Stimulated activated CD4-positive, alpha-beta T cell treated with anti-CD3 and anti-CD28 coated beads, Interleukin-1b, Interleukin-23, amount 100 ng/mL, for 1 hour (primary cell): ENCODE measurements at places on chromosomes 5 and 9.

- DNase-seq: no peak
These were observed 30.0 kb upstream of the PCSK1 start for GRCh38 chr5:96463091-96463490.

- DNase-seq: no peak
These were observed 141.5 kb downstream of the ADAMTS19 start for GRCh38 chr5:129601576-129601975.

GRCh38 chr9:80285326-80285725 lies 713.6 kb downstream of the TLE4 start:
- no peak for DNase-seq

DNA sequence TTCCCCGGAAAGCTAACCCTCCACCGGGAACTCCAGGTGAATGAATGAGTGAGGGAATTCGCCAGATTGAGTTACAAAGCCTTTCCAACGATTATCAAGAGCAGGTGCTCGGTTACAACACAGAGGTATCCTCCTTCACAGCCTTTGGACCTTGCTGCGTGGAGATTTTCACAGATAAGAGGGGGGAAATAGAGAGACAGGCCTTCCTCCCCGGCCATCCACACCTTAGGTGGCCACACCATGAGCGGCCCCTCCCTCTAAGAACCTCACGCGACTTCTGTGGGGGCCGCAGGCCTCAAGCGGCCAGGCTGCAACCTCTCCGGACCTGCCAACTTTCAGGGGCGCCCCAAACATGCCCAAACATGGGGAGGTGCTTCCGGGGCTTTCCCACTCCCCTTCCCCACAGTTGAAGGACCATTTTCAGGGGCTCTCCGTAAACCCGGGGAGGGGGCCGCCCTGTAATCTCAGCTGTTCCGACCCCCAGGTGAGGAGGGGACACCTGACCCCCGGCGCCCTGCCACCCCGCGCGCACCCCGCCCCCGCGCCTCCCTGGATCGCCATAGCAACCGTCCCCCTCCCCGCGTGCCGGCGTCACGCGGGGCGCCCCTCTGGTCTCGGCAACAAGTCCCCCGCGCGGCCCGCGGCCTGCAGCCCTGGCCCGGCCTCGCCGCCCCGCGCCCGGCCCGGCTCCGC lies 603 bp downstream of the DENND1A start:
- no peak for DNase-seq

DNA sequence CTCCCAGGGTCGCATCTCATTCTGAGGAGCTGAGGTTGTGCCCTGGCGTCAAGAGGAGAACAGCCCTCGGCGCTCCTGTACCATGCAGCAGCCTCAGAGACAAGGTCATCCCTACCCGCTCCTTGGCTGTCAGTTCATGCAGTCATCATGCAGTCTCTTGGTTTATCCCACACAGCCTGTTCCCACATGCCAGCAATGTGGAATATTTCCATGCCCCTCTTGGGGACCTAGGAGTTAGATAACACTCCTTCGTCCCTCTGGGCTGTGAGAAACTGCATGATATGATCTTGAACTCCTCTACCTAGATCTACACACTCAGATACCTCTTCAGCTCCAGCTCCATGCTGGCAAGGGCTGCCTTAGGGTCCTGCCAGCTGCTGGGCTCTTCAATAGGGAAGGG lies 97.6 kb downstream of the BOD1 start:
- DNase-seq: no peak

DNA sequence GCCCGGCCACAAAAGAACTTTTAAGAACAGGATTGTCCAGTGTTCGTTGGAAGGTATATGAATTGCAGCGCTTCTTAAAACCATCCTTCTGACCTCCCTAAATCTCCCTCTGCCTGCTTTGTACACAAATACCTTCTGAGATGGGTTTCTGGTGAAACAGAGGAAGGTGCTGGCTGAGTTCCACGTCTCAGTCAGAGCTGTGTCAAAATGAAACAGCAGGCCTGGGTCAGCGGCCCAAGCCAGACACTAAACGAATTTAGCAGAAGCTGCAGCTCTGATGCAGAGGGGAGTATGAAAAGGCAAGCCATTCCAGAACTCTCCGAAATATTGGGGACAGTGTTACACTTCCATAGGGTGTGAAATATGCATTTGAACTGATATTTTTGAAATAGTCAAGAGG lies 37.8 kb upstream of the CRB2 start:
- no peak for DNase-seq

GRCh38 chr5:139862313-139862712 lies 66.7 kb downstream of the PSD2 start:
- DNase-seq: no peak

DNA sequence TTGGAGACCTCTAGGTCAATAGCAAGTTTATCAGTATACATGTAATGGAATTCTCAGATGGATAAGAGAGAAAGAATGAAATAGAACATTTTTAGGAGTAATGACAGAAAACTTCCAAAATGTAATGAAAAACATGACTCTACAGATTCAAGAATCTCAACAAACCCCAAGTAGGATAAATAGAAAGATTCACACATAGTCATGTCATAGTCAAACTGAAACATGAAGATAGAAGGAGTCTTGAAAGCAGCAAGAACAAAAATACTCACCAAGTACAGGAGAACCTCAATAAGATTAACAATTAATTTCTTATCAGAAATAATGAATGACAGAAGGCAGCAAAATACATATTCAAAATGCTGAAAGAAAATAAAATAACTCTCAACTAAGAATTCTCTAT lies 164.5 kb downstream of the SPATA31D1 start:
- no peak for DNase-seq

- no peak for DNase-seq
These were observed 199.7 kb downstream of the ROR2 start for GRCh38 chr9:91750343-91750742.

GRCh38 chr9:70951749-70952727 lies 169.4 kb downstream of the TRPM3 start:
- no peak for DNase-seq

DNA sequence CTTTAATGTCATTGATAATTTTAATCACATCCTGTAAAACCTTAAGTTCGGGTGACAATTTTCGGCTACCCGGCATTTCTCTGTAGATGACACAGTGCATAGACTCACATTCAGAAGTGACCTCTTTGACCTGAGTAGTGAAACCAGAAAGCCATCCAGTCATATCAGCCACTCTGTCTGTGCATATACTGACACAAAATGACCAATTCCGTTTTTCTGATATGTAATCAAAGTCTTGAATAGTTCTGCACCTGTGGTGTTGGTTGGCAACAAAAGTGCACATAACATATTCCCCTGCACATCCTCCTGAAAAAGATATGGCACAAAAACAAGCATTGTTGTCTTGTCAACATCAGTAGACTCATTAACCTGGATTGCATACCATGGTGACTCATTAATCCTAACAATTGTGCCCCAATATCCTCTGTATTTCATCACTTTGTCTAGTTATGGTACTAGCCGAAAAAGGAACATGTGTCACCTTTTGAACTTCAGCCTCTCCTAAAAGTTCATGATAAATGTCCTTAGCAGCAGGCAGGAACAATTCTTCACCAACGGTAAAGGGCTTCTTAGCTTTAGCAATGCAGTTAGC lies 4.6 kb upstream of the HNRNPA0 start:
- DNase-seq: no peak

DNA sequence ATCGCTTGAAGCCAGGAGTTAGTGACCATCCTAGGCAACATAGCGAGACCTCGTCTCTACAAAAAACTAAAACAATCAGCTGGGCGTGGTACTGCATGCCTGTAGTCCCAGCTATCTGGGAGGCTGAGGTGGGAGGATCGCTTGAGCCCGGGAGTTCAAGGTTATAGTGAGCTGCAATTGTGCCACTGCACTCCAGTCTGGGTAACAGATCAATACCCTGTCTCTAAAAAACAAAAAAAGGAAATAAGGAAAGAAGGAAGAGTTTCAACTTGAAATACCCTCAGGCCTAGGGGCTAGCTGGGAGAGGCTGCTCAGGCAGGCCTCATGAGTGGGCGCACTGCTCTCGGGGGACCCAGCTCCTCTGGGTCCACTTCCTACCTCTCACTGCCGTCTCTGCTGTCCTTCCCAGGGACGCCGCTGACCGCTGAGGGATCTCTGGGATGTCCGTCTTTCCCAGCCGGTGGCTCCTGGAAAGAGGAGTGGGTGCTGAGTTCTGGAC lies 56.4 kb downstream of the PRRT1B start:
- DNase-seq: no peak

GRCh38 chr5:59833448-59833847 lies 60.1 kb downstream of the PDE4D start:
- DNase-seq: no peak

- no peak for DNase-seq
These were observed 2.4 kb downstream of the ZNF483 start for GRCh38 chr9:111527347-111527746.

DNA sequence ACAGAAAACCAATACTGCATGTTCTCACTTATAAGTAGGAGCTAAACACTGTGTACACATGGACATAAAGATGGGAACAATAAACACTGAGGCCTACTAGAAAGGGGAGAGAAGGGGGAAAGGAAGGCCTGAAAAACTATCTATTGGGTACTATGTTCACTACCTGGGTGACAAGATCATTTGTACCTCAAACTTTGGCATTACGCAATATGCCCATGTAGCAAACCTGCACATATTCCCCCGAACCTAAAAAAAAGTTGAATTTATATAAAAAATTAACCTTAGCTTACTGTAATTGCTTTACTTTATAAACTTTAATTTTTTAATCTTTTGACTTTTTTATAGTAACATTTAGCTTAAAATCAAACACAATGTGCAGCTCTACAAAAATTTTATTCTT lies 237.6 kb upstream of the ATP10B start:
- DNase-seq: no peak

- no peak for DNase-seq
These were observed 15.2 kb upstream of the LTC4S start for GRCh38 chr5:179778591-179778990.

- DNase-seq: no peak
These were observed 853 bp downstream of the DCP2 start for GRCh38 chr5:112977440-112977861.

- DNase-seq: no peak
These were observed 144.2 kb upstream of the RAI14 start for GRCh38 chr5:34511915-34512314.

GRCh38 chr5:114419959-114420358 lies 58.1 kb downstream of the KCNN2 start:
- no peak for DNase-seq

DNA sequence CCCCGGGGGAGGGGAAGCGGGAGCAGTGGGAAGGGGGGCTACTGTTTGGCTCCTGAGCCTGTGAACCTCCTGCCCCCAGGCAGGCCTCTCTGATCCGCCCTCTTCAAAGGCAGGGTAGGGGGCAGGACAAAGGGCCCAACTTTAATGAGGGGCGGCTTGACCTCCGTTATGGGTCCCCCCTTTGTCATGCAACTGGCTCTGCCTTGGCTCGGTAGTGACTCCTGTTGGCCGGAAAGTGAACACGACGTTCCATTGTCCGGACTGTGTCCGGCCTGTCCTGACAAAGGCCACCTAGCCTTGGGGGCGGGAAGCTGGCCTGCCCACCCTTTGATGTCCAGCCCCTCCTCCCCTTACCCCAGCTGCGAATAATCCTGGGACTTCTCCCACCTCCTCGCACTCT lies 1.3 kb downstream of the CDX1 start:
- DNase-seq: no peak

DNA sequence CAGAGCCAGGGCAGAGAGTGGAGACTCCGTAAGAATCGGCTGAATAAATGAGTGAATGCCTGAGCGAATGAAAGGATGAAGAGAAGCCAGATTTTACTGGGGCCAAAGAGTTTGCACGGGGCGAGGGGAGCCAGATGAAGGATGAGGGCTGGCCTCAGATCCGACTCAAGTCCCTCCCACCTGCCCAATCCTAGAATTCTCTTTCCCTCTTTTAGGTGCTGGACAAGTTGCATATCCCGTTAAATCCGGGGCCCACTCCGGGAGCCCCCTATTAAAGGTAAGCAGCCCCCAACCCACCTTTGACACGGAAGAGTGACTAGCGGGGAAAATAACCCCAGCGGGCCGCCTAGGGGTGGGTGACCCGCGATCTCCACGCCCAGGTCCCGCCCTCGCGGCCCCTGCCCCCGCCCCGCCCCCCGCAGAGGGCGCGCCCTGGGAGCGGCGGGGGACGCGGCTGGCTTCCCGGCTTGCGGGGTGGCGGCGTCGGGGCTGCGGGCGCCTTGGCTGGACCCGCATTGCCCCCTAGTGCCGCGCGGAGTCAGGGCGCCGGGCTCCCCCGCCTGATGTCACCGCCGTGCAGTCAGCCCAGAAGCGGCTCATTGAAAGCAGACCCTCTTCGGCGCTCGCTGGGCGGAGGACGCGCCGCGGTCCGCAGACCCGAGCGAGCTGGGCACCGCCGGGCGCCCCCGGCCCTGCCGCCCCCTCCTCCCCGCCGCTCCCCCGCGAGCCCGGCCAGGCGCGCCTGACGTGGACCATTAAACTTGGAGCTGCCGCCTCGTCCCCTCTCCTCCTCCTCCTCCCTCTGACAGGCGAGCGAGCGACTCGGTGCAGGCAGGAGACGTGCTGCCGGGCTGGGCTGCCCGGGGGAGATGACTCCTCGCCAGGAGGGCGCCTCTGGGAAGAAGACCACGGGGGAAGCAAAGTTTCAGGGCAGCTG lies at the start of gene ADRA1B:
Gene ADRA1B, plus strand, starts transcription at position 579 of the 937 bp plus-strand sequence. CDS start 424 bp downstream, outside the sequence.
- no peak for DNase-seq

DNA sequence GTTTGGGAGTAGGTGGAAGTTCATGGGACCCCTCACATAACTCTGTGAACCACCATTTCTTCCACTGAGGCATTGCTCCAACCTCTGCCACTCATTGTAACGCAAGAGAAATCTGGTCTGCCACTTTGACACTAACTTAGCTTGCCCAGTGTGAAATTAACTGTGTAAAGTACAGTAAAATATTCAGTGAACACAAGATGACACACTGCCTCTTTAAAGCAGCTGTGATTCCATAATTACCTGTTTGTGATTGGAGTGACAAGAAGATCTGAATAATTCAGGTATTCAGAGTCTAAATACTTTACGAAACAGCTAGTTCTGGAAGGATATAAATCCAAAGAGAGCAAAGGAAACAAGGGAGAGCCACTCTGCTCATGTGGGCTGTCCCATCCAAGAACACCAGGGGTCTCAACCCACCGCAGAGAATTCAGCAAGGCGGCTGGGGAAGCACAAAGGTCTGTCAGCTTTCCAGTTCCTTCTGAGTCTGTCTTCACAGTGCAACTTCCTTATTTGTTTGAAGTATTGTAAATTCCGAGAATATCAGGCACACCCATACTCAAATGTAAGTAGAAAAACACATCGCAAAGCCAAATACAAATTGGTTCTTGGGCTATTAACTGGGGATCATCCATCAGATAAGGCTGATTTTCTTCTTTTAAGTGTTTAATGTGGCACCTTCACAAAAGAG lies 86.9 kb downstream of the GNAQ start:
- DNase-seq: no peak

- DNase-seq: no peak
These were observed 135.2 kb downstream of the MPDZ start for GRCh38 chr9:13144166-13144775.

GRCh38 chr9:134438195-134438788 lies 112.0 kb downstream of the RXRA start:
- no peak for DNase-seq
